ENCODE measurements at places on chromosomes 3 and 15.

- DNase-seq: no peak
Measured at GRCh38 chr3:170727754-170728153, 141.9 kb upstream of the SLC7A14 start.

- no peak for DNase-seq
Measured at GRCh38 chr15:71374607-71375352, 259.5 kb downstream of the THSD4 start.

DNA sequence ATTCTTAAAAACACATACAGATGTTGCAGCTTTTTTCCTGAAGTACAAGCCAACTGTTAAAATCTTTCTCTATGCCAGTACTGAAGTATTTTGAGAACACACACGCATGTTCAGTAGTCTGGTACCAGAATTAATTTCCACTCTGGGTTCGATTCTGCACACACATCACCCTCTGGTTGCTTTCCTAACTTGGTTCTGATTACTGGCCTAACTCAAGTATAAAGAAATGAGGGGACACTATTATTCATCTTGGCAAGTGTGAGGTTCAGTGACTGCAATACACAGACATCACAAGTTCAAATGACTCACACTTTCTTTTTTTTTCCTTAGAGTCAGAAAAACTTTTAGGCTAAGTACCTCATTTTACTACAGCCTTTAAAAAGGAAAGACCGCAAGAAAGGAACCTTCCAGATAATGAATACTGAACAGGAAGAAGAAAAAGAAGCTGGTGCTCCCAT lies 37.4 kb upstream of the LDHAL6B start:
- DNase-seq: no peak

DNA sequence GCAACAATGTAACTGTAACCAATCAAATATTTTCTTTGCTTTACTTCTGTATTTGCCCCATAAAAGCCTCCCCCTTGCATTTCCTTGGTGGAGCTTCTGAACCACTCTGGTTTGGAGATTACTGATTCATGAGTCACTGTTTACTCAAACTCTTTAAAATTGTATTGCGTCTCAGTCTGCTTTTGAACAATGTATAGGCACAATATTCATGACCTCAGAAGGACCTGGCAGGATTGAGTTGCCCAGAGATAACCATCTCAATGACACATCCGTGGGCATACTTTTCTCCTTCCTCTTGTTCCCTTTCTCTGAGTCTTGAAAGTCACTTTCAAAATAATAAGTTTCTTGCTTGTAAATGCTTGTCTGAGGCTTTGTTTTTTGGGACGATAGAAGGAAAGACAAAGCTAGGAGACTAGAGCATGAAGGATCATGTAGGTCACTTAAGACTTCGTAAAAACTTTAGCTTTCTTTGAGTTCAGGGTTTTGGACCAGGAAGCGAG lies 57.1 kb upstream of the POU1F1 start:
- DNase-seq: no peak

- no peak for DNase-seq
Measured at GRCh38 chr3:81735334-81735733, 26.1 kb downstream of the GBE1 start.

DNA sequence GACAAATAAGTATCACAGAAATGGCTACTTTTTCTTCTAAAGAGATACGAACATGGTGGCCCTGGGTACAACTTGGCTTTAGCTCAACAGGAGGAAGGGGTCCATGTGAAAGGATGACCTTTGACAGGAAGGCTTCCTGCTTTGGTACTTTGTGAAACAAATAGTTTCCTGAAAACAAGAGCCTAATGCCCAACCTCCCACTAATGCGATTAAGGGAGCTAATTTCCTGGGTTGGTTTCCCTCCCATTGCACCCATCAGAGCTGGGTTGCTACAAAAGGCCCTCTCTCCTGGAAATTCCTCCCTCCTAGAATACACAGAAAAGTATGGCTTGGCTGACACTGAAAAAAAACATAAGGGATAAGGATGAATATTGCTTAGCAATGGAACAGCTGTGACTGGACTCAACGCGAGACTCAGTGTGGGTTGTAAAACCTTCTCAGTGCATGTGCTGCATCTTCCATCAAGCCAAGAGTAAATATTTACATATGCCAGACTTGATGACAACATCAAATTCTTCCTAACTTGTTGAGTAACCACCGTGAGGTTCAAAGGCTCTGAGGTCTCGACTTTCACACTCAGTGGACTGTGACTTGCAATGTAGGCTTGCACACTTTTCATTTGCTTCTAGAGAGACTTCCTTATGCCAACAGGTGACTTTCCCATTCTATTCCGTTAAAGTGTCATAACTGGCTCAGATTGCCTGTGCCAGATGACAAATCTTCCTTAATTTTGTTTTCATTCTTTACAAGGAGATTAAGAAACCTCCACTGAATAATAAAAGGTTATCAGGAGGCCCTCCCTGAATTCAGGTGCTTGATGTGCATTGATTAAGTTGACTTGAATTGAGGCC lies 60.1 kb downstream of the ADAMTS9 start:
- DNase-seq: no peak

DNA sequence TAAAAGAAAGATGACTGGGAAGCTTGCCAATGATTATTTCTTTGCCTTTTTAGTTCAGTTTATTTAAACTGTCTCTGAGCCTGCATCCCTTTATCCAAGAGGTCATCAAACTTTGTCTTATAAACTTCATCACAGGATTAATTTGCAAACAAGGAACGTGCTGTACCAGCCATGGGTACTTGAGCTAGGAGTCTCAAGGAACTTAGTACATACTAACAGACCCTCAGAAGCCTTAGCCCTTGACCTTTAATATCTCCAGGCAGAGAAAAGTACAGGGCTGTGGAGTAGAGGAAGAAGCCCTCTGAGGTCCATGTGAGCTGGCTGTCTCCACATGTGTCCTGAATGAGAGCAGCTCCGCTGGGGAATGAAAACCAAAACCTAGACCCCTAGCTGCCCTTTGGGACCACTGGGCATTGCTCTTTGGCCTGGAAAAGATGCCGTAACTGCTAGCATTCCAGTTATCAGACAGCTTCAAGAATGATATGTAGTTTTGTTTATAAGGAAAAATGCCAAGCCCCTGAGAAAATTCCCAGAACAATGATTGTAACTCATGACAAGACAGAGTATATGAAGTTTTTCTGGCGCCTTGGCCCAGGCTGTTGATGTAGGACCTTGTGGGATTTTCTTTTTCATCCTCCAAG lies 92.1 kb downstream of the ASB7 start:
- DNase-seq: no peak

GRCh38 chr3:152159328-152159727 lies 109.4 kb upstream of the MBNL1 start:
- no peak for DNase-seq

DNA sequence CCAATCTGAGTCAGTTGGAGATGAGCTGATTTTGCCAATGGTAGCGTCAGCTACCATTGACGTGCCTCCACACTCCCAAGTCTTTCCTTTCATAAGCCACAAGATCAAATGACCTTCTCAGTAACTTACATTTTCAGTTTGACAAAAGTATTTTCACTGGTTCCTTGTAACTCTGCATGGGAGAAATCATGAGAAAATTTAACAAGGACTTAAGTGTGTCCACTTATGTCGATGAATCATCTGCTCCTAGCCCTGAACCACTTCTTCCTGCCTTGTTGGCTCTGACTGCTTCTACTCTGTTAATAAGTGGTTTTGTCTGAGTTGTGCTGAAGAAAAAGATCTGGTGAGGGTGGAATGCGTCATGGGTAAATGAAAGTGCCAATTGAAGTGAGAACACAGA lies 101.2 kb downstream of the NFKBIZ start:
- DNase-seq: no peak

- DNase-seq: no peak
Measured at GRCh38 chr15:65659502-65660052, 37.8 kb downstream of the SLC24A1 start.

DNA sequence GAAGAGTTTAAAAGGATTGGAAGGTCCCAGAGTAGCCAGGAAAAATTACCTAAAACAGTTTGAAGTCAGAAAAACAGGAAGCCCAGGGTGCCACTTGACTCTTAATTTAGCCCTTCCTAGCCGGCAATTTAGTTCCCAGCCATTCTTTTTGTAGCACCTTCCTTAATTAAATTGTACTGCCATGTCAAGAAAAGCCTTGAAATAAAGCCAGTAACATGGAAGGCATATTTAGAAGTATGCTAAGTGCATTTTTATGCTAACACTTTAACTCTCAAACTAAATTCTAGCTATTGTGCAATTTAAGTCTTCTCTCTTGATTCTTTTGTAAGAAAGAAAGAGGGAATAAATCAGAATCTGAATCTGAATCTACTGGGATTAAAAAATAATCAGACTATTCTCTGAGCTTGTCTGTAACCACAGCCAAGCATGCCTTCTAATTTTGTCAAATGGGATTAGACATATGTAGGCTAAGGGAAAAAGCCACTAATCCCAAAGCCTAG lies 43.2 kb downstream of the MAP3K13 start:
- no peak for DNase-seq

GRCh38 chr15:95448531-95449229 lies 881.8 kb upstream of the NR2F2 start:
- DNase-seq: no peak

- no peak for DNase-seq
Measured at GRCh38 chr15:34360298-34360697, 6.7 kb downstream of the LPCAT4 start.

- no peak for DNase-seq
Measured at GRCh38 chr3:107242579-107242978, 134.7 kb upstream of the CCDC54 start.

DNA sequence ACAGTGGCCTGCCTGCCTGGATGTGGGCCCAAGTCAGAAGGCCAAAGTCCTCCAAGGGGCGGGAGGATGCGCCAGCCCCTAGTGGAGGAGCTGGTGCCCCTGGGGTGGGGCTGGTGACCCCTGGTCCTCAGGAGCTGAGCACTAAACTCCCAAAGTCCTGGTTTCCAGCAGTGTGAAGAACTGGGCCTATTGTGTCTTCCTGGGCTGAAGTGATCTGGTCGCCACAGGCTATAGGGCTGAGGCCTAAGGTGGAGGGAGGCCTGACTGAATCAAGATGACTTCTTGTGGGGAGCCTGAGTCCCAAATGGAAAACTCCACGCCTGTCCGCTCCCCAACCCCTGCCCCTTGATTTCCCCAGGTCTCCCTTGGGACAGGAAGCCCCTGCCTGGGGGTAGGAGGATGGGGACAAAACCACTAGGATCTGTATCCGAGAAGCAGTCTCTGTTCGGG lies 753 bp upstream of the FES start:
- DNase-seq: peak; percentile 18

DNA sequence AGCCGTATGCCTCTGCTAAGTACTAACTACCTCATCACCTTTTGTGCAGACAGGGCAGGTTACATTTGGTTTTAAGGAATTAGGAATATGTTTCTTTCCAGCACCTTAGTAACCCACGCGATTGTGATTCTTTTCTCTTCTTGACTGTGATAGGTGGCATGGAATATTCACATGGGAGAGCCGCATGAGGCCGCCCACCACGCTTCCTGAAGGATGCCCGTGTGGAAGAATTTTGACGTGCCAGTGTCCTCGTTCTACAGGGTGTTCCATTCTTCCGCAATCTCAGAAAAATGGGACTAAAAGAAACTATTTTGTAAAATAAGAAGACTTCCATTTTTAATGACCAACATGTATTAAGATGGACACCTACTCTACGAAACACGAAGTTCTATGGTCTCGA lies 16.3 kb downstream of the B3GNT5 start:
- DNase-seq: no peak

DNA sequence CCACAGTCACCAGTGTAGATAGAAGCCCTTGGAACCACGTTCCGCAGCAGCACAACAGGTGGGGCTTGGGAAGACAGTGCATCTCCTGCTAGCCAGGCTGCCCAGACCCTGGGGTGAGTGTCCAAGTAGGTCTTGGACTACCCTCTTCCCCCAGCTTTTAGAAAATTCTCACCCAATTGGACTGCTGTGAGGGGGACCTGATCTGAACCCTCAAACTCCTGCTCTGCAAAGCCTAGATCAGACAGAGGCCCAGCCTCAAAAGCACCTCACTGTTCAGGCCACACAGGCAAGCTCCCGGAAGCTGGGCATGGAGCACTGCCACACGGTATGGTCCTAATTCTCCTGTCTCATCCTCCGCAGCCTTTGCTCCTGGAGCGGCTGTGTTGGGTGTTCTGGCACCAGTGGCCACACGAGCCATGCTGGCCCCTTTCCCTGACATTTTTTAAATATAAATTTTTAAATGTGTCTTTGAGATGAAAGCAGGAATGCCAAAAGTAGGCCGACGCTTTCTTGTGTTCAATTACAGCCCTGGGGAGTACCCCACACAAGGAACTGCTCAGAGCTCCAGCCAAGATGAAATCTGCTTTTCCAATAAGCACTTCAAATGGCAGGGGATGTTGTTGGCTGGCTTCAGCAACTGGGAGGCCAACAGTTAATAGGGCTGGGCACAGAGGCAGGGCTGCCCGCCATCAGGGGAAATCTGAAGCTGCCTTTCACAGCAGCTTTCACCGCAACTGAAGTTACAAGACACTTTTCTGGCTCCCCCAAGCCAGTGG lies 40.9 kb downstream of the CPN2 start:
- no peak for DNase-seq

DNA sequence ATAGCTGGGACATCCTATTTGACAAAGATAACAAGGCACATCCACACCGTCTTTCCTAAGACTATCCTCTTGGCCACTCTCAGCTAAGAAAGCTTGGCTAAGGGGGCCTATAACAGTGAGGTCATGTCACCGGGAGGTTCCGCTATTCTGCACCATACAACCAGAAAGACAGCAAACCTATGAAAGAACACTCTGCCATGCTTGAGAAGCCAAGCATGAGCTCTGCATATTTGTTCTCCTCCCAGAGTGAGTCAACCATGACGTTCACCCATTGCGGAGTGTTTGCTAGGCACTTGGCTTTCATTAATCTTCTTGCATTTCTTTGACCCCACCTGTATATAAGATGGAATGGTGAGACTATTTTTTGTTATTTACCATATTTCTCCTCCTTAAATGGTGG lies 141.2 kb downstream of the GMNC start:
- peak; percentile 24 for DNase-seq

GRCh38 chr3:135752851-135753250 lies 212.7 kb upstream of the PPP2R3A start:
- no peak for DNase-seq

GRCh38 chr15:78565097-78565950 lies at the start of gene CHRNA5:
TSS of gene CHRNA5 (plus strand) at chr15:78565520. CDS start at chr15:78565720, 200 bp downstream.
- peak; percentile 85 for DNase-seq

DNA sequence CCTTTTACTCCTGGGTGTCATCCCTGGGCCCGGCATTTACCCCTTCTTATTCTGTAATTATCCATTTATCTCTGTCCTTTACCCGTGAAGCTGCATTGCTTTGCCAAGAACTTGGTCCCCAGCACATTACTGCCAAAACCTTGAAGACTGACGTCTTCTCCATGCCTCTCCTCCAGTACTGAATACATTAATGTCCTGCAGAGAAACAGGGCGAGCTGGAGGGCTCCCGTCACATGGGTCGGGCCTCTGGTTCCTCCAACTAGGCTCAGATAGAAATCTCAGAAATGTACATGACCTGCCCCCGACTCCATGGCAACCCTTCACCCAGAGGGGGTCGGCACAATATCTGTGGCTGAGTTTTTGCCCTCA lies 445 bp downstream of the EFCAB12 start:
- no peak for DNase-seq

- no peak for DNase-seq
Measured at GRCh38 chr3:100756441-100756840, 47.1 kb downstream of the TFG start.
